Activated CD8-positive, alpha-beta T cell treated with anti-CD3 and anti-CD28 coated beads for 36 hours (primary cell): ENCODE measurements at places on chromosomes 6 and 20. TPM values are rescaled to one million over a fixed set of nuclear protein-coding genes. Genes with fewer than 3 reads are reported as not detected.

LMBRD1 gene
- total RNA-seq, result 14.6 TPM

TMEM242 gene
- 7.8 TPM for total RNA-seq

DNA sequence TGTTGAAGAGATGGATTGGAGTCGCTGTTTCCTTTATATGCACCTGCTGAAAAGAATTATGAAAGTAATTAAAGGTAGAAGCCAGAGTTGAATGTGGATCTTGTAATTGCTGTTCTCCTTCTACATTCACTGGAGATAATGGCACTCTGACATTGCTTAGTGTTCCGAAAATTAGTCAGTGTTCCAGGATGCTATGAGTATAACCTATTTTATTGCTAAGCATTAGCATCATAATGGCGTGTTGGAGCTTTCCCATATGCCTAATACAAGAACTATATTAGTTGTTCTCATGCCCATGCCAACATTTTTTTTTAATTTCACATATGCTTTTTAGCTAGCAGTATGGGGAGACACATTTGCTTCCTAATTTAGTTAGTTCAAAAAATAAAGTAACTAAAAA, 236.4 kb downstream of the ARHGAP18 start:
- no peak for DNase-seq

- DNase-seq, result no peak
These were observed 18.0 kb downstream of the PTGIS start for GRCh38 chr20:49549801-49550551.

- DNase-seq, result no peak
These were observed 26.8 kb upstream of the TBX18 start for GRCh38 chr6:84791233-84791632.

DNA sequence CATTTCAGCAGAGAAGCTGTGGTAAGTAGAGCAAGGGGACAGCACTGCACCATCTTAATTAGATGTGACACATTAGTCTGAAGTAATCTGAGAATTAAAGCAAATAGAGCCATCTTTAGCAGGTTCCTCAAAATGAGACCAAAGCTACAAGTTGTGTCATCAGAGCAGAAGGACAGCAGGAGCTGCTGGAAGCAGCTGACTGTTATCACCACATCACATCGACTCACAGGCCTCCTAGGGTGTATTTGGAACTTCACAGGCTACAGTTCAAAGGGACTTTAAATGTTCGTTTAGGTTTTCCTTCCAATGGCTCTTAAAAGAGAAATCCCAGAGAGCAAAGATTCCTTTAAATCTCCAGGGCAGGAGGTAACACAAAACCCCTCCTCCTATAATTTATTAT, 69.5 kb downstream of the LCA5 start:
- DNase-seq, result no peak
